ENCODE measurements at places on chromosomes 3 and 15.

DNA sequence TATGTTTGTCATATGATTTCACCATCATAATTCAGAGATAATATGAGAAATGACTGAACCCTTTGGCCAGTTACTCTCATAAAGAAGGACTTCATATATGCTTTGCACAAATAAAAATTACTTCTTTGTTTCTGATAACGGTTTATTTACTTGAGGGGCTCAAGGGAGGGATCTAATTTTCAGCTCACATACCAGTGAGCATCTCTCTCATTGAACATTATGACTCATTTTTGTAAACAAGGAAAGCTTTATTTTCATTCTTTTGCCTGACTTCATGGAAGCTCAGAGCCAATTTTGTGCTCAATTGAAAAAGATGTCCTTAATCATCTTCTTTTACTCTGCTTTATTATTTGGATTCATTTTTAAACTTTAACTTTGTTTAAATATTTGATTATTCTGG is 5.8 kb downstream of the NLGN1 start:
- DNase-seq = no peak

GRCh38 chr3:27431116-27431515 is 53.1 kb downstream of the SLC4A7 start:
- DNase-seq = no peak

GRCh38 chr3:142958707-142959106 is 4.8 kb downstream of the PAQR9 start:
- DNase-seq = no peak

DNA sequence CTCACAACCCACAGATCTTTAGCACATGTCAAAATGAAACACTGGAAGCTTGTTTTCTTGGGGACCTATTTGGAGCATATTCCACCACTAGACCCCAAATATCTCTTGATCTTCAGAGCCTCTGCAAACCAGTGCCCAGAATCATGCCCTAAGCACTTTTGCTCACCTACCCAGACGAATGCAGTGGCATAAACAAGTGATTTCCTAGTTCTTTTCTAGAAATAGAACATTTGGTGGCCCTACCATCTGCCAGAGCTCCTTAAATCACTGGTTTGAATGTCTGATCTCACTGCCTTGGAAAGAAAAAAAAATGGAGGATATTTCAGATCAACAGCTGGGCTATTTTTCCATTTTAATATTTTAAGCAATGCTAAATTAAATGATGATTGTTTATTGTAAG is 5.3 kb downstream of the ZIC4 start:
- DNase-seq = no peak

- DNase-seq = no peak
These were observed 165.1 kb downstream of the LSAMP start for GRCh38 chr3:116280130-116280740.

- DNase-seq = no peak
These were observed 59.3 kb upstream of the CHMP2B start for GRCh38 chr3:87167628-87168456.
